ENCODE measurements at places on chromosomes 5 and 9.

GRCh38 chr5:141633871-141634561 is 2.6 kb downstream of the HDAC3 start:
- no peak for DNase-seq

DNA sequence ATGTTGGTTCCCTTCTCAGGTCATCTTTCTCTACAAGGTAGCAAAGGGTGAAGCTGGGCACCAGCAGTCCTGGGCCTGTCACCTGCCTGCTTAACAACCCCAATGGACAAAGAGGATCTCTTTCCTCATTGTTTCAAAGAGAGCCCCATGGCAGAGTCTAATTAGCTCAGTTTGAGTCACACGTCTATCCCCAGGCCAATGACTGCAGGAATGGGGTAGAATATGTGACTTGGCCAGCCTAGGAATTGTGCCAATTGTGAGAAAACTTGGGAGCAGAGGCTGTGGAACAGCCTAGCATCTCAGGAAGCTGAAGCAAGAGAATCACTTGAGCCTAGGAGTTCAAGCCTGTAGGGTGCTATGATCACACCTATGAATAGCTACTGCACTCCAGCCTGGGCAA is 3.6 kb upstream of the RAPGEF1 start:
- DNase-seq, result no peak

- DNase-seq, result no peak
Observed at GRCh38 chr9:108467653-108468324, 388.0 kb downstream of the ACTL7B start.

GRCh38 chr5:79578876-79579275 is 33.4 kb upstream of the TENT2 start:
- no peak for DNase-seq

DNA sequence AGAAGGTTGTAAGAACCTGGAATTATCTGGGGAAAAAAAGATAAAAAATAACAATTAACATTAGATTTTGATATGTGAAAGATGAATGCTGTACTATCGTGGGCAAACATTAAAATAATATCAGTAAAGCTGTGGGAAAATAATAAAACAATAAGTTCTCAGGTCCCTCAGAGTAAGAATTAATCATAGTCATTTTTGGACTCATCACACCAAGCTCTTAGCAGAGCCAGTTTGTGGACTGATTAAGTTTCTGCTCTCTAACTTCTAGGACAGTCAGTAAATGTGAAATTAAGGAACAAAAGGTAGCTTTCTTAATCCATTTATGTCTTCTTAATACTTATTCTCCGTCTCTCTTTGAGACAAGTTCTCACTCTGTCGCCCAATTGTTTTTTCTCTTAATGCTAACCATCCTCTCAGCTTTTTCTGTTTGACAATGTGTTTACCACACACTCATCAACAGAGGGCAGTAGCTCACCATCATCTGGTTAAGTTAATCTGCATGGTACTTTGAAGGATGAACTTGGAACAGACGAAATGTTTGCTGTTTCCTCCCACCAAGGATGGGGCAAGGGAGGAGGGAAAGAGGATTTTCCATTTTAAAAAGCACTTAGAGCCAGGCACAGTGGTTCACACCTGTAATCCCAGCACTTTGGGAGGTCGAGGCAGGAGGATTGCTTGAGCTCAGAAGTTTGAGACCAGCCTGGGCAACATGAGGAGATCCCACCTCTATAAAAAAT is 5.3 kb upstream of the ACO1 start:
- peak; percentile 47 for DNase-seq

GRCh38 chr9:131174681-131175239 is 49.4 kb downstream of the NUP214 start:
- DNase-seq, result no peak

GRCh38 chr5:177474846-177475562 is 1.6 kb upstream of the DBN1 start:
- DNase-seq, result no peak

- DNase-seq, result no peak
Observed at GRCh38 chr5:56919942-56920662, 10.7 kb downstream of the SETD9 start.

- no peak for DNase-seq
Observed at GRCh38 chr5:135738564-135738875, 95.9 kb upstream of the SLC25A48 start.

DNA sequence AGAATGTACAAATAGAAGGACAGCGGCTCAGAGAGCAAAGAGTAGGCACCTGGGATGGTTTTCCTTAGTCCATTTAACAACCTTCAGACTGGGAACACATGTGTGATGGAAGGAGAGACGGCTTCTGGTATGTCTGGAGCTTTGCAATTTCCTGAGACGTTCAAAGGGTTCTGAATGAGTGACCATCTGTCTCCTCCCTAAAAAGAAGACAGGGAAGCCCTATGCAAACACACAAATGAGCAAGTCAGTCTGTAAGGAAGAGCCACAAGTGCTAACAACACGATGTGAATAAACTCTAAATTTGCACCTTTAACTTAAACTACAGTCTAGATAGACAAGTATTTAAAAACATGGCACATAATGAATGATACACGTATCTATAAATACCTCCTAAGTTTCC is 391.0 kb downstream of the ICE1 start:
- no peak for DNase-seq
